ENCODE measurements at places on chromosomes 16 and 17.

- peak; percentile 86 for DNase-seq
Measured at GRCh38 chr17:81394921-81395599, at the start of gene BAHCC1. Gene BAHCC1 (plus strand): TSS chr17:81395457. CDS start chr17:81399740, 4,283 bp downstream.

- no peak for DNase-seq
Measured at GRCh38 chr17:41642252-41643156, 18.1 kb upstream of the KRT17 start.

DNA sequence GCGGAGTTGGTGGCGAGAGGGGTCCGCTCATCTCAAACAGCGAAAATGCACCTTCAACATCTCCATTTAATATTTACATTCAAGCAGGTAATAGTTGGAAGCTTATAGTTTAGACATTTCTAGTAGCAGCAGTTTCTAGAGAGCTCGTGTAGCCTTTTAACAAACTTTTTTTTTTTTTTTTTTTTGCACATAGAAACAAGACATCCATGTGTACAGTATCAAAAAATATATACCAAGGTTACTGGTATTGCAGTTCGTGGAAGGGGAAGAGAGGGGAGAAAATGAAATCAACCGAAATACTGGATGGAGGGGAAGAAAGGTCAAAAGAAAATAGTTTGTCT is 6.2 kb downstream of the CBX4 start:
- DNase-seq: no peak

DNA sequence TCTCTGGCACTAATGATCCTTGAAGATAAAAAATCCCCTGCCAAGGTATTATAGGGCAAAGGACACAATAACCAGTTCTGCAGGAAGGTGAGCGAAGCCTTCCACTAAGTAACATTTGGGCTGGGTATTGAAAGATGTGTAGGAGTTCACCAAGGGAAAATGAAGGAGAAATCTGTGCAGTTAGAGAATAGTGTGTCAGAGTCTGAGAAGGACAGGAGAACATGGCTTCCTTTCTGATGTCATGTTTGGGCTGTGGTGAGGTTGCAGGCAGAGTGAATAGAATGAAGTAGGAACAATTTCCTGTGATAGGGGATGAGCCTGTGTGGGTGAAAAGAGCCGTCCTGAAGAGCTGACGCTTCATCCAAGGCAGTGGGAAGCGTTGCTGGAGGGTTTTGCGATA is 24.1 kb upstream of the CIITA start:
- no peak for DNase-seq

GRCh38 chr17:1724351-1724868 is at the start of gene WDR81:
Gene WDR81 (plus strand): TSS chr17:1724704. CDS start chr17:1724960, 256 bp downstream.
- DNase-seq: peak; percentile 80

DNA sequence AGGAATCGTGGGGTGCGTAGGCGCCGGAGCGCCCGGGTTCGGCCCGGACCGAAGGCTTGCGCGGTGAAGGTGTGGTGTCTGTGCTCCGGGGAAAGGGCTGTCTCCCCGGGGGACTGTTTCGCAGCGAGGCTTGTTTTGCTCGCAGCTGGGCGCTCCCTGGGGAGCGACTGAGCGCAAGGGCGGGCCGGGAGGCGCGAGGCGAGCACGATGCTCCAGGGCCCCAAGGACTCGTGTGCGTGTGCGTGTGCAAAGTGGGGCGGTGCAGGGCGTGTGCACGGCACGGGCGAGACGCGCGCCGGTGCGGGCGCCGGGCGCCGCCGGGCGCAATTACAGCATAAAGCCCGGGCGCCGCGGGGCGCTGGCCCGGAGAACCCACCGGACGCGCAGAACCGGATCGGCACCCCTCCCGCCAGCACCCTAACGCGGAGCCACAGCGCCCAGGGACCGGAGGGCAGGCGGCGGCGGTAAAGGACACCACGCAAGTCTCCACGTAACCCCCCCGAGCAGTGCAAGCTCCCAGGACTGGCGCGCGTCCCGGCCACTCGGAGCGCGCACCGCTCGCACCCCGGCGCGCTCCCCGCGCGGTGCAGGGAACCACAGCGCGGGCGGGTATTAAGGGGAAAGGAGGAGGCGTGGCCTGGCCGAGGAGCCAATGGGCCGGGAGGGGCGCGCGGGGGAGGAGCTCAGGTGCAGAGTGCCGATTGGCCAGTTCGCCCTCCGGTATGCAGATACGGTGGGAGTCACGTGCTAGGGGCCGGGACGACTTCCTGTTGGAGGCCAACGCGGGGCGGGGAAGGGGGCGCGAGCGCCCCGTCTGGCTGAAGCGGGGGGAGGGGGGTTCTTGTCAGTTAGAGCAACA is at the start of gene TNRC6C:
TSS of gene TNRC6C (plus strand) at position 847 of the 859 bp plus-strand sequence. CDS start 45,504 bp downstream, outside the sequence.
- DNase-seq: peak; percentile 100

DNA sequence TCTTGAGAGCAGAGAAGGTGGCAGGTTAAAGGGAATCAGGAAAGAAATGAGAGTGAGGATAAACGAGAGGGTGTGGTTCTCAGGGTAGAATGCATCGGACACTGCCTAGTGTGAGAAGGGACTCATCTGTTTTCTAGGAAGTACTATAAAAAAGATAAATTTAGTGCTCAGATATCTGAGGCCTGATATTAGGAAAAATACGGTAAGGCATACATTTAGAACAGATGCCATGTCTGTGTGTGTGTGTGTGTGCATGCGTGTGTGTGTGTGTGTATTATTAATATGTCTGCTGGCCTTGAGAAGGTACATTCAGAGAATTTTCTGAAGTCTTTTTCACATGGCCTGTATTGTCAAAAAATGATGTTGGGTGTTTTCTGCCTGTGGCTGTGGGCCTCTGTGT is 414.8 kb downstream of the MAF start:
- no peak for DNase-seq

GRCh38 chr17:78890498-78890897 is 12.5 kb downstream of the CEP295NL start:
- peak; percentile 41 for DNase-seq

DNA sequence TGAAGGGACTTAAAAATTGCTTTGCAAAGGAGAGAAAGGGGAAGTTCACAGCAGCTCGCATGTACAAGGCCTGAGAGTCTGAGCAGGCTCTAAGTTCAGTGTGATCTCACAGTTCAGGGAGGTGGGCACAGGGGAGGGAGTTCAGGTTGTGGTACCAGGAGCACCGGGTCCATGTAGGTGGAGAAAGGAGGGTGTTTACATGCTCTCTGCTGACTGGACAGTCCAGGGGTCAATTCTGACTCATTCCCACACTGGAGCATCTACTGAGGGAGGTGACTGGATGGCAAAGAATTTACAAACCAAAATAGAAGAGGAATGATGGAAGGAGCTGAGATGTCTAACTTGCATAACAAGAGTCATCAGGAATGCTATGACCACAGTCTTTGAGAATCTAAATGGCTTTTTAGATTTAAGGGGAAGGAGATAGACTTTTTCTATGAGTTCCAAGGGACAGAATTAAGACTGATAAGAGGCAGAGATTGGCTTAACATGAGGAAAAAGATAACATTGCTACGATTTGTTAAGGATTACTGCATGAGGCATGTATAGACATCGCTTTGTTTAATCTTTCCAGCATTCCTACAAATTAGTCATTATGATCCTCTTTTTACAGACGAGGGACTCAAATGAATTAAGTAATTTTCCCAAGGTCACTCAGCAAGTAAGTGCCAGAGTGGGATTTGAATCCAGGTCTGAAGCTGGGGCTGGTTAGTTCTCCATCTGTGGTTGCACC is 29.9 kb downstream of the MIS12 start:
- DNase-seq: no peak

GRCh38 chr17:72658675-72659074 is 433.8 kb downstream of the SLC39A11 start:
- no peak for DNase-seq

- no peak for DNase-seq
Measured at GRCh38 chr17:4166419-4166818, 23.4 kb downstream of the CYB5D2 start.

DNA sequence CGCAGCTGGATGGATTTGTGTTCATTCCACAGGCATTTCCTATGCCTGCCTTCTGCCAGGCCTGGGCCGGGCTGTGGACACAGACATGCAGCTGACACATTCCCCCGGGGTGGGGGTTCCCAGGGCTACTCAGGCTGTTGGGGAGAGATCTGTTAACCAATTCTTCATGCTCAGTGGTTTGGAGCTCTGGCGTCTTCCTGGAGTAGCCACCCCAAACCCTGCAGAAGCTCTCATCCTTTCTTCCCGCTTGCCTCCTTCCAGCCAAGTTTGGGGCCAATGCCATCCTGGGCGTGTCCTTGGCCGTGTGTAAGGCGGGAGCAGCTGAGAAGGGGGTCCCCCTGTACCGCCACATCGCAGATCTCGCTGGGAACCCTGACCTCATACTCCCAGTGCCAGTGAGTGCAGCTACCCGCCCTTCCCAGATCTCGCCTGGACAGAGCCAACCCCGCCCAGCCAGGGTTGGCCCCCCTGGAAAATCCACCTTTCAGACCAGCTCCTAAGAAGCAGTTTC is 2.6 kb downstream of the ENO3 start:
- DNase-seq: no peak

GRCh38 chr16:80518436-80518835 is 22.4 kb upstream of the DYNLRB2 start:
- peak; percentile 48 for DNase-seq

GRCh38 chr17:78409191-78409928 is 30.9 kb downstream of the PGS1 start:
- no peak for DNase-seq

GRCh38 chr16:35377142-35377541 is 1917.7 kb downstream of the TP53TG3F start:
- DNase-seq: no peak

DNA sequence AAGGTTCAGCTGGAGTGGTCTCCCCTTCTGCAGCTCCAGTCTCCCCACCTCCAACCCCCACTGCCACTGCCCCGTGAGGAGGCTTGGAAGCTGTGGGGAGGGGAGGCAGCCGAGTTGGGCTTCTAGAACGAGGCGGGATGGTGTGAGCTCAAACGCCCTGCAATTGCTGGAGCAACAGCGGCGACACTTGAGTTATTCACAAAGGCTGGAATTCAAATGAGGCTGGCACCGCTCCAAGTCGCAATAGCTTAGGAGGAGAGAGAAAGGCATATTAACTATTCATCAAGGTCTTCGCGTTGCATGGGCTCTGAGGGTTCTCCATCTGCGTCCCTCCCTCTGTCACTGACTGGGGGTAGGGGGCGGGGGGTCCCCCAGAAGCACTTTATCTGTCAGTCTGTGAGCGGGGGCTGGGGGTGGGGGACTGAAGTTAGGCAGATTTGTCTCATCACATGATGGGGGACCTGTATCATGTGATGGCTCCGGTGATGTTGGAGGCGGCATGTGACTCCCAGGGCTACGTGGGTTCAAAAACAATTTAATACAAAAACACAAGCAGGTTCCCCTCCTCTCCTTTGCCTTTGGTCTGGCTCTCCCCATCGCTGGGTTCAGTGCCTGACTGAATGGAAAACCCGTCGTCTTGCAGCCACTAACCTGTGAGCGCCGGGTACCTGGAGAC is 70.5 kb downstream of the RBBP6 start:
- DNase-seq: no peak

DNA sequence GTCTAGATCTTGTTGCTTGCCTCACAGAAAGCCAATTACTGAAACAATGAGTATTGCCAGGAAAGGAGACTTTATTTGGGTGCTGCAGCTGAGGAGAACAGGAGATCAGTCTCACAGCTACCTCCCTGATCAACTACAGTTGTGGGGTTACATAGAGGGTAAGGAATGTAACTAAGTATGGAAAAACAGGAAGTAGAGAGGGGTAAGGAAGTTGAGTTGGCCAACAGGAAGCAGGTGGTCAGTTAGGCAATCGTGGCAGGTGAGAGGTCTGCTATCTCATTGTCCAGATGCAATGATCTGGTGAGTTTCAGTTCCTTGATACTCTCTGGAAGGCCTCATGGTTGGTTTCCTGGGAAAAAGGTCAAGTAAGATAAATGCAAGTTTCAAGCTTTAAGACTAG is 333.1 kb upstream of the GOT2 start:
- DNase-seq: no peak

GRCh38 chr16:86773354-86773715 is 195.0 kb downstream of the FOXL1 start:
- DNase-seq: no peak

DNA sequence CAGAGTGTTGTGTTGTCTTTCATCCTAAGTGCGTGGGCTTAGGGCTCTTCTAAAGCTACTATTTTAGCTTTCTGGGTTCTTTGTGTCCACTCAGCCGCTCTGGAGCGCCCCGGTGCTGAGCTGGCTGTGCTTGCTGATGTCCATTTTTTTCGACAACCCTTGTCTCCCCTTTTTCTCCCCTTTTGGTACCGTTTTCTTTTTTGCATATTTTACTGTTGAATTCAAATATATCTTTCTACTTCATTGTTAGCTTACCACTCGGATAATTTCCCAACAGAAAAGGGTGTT is 1.2 kb downstream of the SRRM2 start:
- no peak for DNase-seq

GRCh38 chr16:70700101-70701020 is 14.5 kb upstream of the MTSS2 start:
- no peak for DNase-seq

- no peak for DNase-seq
Measured at GRCh38 chr17:60359415-60359814, 32.5 kb downstream of the USP32 start.

- no peak for DNase-seq
Measured at GRCh38 chr16:83937922-83938885, 14.8 kb upstream of the OSGIN1 start.

GRCh38 chr17:80117491-80118401 is 16.4 kb downstream of the GAA start:
- no peak for DNase-seq

DNA sequence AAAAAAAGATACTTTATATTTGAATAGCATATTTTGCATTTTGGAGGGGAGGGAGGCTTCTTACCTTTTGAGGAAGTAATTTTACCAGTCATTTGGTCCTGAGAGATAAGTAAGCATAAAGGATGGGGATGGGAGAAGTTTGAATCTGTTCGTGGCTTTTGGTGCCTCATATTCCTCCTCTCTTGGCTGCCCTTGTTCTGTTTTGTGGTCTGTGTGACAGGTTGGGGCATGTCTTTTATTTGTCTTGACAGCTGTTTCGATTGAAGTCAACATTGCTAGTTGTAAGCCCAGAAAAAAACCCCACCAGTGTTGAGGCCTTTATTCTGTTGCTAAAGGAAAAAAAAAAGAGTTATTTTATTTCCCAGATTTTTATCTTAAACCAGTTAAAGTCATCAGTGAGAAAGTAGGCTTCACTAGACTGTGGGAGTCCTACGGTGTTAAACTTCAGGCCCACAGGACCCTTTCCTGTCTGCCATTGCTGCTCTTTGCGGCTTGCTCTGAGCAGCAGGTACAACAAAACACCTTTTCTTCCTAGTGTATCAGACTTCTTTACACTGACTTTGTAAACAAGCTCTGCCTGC is 11.4 kb downstream of the SLC7A6 start:
- DNase-seq: peak; percentile 81

- no peak for DNase-seq
Measured at GRCh38 chr16:54289945-54290832, 3.6 kb upstream of the IRX3 start.

DNA sequence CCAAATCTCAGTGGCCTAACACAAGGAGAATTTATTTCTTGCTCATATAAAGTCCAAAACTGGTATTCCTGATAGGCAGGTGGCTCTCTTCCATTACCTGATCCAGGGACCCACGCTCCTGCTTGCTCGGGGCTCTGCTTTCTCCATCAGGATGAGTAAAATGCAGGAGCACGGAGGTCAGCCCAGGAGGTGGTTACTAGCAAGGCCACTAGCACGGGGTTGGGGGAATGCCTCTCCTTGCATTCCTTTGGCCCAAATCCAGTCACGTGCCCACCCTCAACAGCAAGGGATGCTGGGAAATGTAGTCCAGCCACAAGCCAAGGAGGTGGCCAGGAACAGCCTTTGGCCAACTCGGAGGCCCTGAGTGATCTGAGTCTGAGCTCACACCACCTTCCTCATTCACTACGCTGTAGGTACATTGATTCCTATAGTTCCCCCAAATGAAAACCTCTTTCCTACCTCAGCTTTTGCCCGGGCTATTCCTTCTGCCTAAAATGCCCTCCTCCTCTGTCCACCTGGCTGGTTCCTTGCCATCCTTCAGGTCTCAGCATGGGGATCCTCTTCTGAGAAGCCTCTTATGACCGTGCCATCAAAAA is 38.3 kb upstream of the HAPSTR1 start:
- DNase-seq: no peak
